Stimulated activated CD8-positive, alpha-beta memory T cell treated with anti-CD3 and anti-CD28 coated beads, Interleukin-4, amount 100 ng/mL, for 1 hour (primary cell): ENCODE measurements at places on chromosomes 3 and 15.

GRCh38 chr3:87766721-87767120 is 292.1 kb downstream of the CGGBP1 start:
- no peak for DNase-seq

- DNase-seq = no peak
Measured at GRCh38 chr3:11170052-11170770, 15.9 kb downstream of the HRH1 start.

- DNase-seq = no peak
Measured at GRCh38 chr15:92438471-92438870, 44.8 kb downstream of the ST8SIA2 start.

- DNase-seq = no peak
Measured at GRCh38 chr15:47027322-47027946, 689.9 kb upstream of the SEMA6D start.

DNA sequence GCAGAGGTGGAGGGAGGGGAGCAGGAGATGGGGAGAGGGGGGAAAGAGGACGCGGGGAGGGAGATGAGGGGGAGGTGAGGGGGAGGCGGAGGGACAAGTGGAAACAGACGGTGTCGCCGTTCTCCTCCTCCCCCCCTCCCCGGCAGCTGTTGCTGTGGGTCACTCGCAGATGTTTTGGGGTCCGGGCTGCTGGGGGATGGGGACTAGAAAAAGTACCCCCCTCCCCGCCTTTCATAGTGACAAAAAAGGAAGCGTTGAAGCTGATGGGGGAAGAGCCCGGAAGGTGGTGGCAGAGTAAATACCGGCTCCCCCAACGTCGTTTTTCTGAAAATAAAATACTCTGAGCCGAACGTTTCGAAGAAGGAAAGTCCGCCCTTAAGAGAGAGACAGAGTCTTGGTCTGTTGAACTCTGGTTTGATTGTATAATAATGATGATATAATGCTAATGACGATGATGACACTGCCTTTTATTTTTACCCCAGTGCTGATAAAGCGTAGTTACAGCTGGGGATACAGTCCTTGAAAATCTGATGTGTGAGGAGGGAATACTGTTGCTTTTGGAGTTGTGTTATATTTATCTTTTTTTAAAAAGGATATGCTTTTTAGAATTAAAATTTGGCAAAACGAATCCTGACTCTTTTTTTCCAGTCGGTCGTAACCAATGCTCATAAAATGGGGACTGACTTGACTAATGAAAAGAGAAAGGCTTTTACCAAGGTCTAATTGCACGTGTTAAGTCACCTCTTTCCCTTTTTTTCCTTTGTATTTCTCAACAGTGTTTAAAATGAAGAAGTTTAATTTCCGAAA is 993 bp downstream of the STXBP5L start:
- DNase-seq = no peak

GRCh38 chr3:50651445-50651844 is 23.3 kb upstream of the DOCK3 start:
- DNase-seq = no peak

DNA sequence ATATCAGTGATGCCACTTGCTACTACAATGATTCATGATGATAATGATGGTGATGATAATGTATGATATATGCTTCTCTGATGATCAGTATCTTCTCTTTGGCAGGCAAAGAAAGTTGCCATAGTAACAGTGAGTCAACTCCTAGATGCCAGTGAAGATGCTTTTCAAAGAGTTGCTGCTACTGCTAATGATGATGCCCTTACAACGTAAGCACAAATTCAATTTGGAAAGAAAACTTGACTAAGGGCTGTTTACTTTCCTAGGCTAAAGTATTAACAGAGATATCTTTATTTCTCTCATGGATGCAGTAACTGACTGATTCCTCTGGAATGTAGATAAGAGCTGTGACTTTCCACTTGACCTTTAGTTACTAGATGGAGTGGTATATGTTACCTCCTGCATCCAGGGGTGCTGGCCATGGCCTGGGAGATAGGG is 27.8 kb downstream of the ADGRG7 start:
- DNase-seq = no peak

DNA sequence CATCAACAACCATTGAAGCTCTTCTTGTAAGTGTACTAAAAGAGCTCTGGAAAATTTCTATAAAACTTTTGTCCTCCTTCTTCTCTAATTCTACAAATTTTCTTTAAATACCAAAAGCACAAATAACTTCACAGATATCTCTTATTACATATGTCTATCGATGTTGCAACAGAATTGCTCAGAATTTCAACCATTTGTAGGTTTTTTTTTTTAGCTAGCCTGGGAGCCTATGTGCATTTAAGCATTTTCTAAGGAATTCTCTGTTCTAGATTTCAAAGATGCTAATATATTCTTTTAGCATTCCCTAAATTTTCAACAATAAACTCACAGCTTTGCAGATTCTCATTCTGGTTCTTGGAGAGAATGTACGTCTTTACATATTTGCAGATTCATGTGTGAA is 774.3 kb upstream of the NR2F2 start:
- no peak for DNase-seq

- no peak for DNase-seq
Measured at GRCh38 chr15:39649757-39650156, 68.9 kb downstream of the THBS1 start.

DNA sequence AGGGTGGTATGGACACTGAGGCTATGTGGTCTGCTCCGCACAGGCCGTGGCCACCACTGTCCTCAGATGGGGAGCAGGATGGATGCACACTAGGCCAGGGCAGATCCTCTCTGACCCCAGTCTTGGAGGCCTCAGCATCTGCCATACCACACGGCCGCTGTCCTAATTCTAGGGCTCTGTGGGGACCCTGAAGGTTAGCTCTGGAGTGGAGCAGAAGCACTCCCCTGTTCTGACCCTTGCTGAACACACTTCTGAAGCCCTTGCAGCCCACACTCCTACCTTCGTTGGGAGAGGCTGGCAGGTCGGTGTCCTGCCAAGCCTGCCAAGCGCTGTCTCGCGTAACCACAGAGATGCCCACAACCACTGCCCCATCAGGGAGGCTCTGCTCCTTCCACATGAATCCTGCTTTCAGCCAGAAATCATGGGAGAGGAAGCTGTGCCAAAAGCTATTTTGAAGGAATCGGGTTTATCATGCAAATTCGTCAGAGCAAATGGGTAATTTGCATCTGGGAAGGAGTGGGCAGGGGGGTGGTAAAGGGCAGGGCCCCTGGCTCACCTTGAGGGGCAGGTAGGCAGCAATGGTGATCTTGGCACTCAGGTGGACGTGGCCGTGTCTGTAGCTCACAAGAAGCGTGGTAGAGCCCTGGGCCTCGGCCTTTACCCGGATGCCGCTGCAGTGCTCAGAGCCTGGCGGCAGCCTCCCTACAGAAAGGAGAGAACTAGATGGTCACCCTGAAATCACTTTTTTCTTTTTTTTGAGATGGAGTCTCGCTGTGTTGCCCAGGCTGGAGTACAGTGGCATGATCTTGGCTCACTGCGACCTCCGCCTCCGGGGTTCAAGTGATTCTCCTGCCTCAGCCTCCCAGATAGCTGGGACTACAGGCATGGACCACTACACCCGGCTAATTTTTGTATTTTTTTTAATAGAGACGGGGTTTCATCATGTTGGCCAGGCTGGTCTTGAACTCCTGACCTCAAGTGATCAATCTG is 54.4 kb downstream of the NUP210 start:
- no peak for DNase-seq

- DNase-seq = no peak
Measured at GRCh38 chr3:66673293-66673692, 172.5 kb upstream of the LRIG1 start.

DNA sequence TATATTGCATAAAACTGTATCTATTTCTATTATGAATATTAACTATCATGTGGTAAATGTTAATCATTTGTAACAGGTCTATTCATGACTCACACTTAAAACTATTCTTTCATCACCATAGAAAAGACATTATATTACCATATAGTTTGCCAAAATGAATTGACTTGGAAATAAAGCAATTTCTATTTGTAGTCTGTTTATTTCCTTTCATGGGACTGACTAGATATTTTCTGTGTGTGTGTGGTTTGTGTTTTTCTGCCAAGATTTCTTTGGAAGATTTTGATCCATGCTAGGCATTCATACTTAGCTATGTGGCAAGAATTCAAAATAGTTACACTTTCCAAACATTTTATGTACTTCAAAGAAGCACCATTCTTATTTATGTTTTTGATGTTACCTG is 522.5 kb upstream of the AGTR1 start:
- no peak for DNase-seq

DNA sequence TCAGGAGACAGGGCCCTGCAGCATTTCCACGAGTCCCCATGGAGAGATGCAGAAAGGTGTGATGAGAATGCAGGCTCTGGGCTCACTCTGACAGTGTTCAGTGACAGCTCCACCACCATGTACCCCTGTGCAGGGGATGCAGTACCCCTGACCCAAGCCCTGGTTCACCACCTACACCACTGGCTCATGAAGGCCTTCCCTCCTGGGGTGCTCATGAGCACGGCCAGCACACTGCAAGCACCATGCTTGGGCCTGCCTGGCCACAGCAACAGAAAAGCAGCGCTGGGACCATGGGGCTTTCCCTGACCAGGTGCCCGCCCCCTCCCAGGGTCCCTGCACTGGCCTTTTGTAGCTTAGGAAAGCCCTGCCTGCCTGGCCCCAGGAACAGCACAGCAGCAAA is 6.2 kb downstream of the CXCR6 start:
- DNase-seq = no peak

- DNase-seq = no peak
Measured at GRCh38 chr3:196186651-196187573, 24.3 kb downstream of the ZDHHC19 start.

- DNase-seq = no peak
Measured at GRCh38 chr15:62940093-62940754, 102.3 kb upstream of the TPM1 start.

DNA sequence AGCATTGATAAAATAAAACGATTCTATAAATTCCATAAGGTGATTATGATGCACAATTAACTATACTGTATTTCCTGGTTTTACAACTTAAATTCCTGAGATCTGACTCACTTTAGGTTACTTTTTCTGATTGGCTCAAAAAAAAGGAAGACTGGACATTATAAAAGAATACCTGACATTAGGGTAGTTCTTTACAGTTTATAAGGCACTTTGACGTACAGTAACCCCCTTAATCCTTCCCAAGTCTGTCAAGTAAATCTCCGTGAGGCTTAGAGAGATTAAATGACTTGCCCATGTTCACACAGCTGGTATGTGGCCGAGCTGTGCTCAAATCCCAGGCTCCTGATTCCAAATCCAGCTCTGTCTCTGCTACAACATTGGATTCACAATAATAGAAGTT is 1.0 kb upstream of the SLTM start:
- DNase-seq = no peak

GRCh38 chr3:44232407-44232806 is 9.3 kb upstream of the TOPAZ1 start:
- no peak for DNase-seq

DNA sequence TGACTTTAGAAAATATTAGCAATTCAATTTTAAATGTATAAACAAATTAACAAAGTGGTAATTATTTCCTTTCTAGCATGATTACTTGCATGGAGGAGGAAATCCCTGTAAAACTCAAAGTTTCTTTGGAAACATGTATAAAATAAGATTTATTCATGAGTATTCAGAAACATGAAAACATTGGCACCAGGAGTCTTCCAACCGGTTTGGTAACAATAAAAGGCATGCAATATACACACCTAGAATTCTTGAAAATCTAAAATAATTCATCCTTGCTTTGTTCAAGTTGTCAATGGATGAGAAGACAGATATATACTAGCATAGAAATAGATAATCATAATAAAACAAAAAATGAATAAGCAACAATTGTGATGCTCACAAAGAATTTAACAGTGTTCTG is 76.4 kb downstream of the ZPLD1 start:
- DNase-seq = no peak

GRCh38 chr3:192858849-192859585 is 58.6 kb downstream of the MB21D2 start:
- no peak for DNase-seq

DNA sequence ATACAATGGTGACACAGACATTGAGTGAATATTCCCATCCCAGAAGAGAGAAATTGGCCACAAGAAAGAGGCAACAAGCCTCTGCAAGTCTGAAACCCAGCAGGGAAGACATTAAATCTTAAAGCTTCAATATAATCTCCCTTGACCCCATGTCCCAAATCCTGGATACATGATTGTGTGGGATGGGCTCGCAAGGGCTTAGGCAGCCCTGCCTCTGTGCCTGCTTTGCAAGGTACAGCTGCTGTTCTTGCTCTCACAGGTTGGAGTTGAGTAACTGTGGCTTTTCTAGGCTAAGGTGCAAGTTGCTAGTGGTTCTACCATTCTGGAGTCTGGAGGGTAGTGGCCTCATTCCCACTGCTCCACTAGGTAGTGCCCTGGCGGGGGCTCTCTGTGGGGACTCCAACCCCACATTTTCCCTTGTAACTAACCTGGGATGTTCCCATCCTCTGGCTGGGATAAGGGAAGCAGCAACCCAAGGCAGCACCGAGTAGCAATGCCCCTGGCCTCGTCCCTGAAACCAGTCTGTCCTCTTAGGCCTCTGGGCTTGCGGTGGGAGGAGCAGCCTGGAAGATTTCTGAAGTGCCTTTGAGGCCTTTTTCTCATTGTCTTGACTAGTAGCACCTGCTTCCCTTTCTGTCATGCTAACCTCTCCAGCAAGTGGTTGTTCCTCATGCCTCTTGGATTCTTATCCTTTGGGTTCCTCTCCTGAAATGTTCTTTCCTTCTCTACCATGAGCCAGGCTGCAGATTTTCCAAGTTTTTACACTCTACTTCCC is 90.0 kb downstream of the FAM174B start:
- no peak for DNase-seq

DNA sequence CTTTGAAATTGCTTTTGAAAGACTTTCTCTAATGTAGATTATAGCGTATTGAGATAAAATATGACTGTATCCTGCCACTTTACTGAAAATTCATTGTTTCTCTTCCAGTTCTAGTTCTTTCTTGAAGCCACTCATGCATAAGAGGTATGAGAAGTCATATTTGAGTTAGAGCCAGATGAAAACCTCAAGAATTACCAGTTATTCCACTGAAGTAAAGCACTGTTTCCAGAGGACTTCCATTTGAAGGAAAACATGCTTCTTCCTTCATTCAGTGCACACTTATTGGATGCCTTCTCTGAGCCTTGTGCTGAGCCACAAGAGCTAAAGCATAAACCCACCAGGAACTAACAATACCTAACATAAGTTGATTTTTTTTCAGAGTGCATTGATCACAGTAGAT is 513.4 kb downstream of the ZNF385D start:
- DNase-seq = no peak

DNA sequence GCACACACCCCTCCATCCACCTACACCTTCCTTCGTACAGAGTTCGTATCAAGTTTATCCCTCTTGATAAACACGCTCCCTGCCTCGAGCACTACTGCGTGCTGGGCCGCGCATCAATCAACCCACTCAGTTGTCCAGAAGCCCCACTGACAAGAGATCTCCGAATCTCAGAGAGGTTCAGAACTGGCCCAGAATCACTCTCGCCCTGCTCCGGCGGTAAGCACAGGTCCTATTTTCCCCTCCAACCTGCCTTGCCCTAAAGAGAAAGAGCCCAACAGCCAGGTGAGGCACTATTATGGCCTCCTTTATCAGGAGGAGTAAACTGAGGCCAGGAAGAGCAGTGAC is 494 bp upstream of the NISCH start:
- no peak for DNase-seq

GRCh38 chr3:42502429-42503250 is at the start of gene VIPR1:
Gene VIPR1 (plus strand): TSS chr3:42502643. CDS start chr3:42502736, 93 bp downstream.
- peak; percentile 84 for DNase-seq

GRCh38 chr3:188746291-188746783 is 425.4 kb upstream of the TPRG1 start:
- DNase-seq = no peak
